ENCODE measurements at places on chromosomes 6 and 20.

- peak; percentile 64 for DNase-seq
Measured at GRCh38 chr6:101776919-101777350, 383.4 kb downstream of the GRIK2 start.

- DNase-seq = no peak
Measured at GRCh38 chr6:56582236-56582635, 60.5 kb downstream of the DST start.

DNA sequence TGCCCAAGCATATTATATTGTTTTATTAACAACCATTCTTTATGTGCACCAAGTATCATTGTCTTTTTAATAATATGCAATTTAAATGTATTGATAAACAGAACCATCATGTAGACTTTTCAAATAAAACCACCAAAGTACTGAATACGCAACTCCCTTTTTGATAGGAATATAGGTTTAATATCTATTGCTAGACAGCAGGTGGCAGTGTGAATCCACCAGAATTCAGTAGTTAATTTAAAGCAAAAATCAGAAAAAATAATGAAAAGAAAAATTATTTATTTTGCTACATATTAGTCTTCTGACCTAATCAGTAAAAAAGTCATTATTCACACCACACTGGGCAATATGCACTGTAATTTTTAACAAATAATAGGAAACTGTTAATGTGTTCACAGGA lies 143.7 kb downstream of the KLHL32 start:
- peak; percentile 45 for DNase-seq

GRCh38 chr20:15485519-15485918 lies 1087.7 kb downstream of the KIF16B start:
- DNase-seq = no peak

DNA sequence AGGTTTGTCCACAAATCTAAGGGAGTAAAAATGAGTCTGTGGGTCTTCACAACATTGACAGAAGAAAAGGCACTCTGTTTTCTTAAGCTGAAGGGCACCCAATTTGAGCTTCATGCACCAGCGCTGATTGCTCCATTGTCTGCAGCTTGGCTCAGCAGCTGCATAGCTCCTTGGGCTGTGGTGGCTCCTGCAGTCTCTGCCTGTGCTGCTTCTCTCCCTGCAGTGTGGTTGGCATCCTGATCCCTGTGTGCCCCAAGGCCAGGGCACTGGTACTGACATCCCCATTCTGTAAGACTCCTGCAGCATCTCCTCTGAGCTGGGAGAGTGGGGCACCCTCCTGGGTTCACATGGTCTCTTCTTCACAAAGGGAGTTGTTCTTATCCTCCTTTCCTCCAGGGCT lies 83.2 kb upstream of the B3GAT2 start:
- no peak for DNase-seq

DNA sequence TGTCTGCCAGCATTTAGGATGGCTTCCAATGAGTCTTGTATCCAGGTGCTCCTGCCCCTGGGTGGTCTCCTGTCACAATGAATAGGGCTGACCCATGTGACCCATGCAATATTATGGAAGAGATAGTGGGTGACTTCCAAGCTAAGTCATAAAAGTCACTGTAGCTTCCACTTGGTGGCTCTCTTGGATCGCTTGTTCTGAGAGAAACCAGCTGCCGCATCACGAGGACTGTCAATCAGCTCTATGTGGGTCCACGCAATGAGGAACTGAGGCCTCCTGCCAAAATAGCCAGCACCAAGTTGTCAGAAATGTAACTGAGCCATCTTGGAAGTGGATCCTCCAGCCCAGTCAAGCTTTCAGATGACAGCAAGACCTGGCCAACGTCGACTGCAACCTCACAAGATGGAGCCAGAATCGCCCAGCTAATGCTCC lies 14.9 kb upstream of the MATN4 start:
- DNase-seq = peak; percentile 46

- peak; percentile 94 for DNase-seq
Measured at GRCh38 chr6:33208091-33208967, at the start of gene RING1. Gene RING1 (plus strand): TSS chr6:33208500. CDS start chr6:33208823, 323 bp downstream.

GRCh38 chr20:5720696-5721095 lies 29.5 kb upstream of the SHLD1 start:
- no peak for DNase-seq

DNA sequence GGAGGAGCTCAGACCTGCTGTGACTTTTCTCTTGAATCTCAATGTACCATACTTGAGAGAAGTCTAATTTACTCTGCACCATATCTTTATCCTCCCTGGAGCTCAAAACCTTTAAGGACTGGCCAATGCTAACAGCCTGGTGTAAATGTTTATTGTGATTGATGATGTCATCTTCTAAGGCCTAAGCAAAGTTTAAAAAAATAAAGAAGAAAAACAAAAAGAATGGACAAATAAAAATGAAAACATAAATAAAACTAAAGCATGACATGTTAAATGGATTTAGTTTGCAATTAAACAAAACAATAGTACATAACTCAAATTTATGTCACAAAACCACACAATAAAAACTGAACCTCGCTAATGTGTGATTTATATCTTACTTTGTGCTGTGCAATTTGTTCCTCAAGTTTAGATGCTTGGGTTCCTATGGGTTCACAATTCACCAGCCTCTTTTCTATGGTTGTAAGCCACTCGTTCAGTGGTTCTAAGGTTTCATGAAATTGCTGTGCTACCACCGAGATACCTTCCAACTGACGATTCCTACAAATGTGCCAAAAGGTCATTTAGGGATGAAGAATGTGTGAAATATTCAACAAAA lies 113.0 kb downstream of the DST start:
- no peak for DNase-seq

- DNase-seq = peak; percentile 87
Measured at GRCh38 chr6:29011276-29011734, 6.2 kb upstream of the ZNF311 start.

- peak; percentile 7 for DNase-seq
Measured at GRCh38 chr20:52263757-52264156, 72.2 kb upstream of the ZFP64 start.

DNA sequence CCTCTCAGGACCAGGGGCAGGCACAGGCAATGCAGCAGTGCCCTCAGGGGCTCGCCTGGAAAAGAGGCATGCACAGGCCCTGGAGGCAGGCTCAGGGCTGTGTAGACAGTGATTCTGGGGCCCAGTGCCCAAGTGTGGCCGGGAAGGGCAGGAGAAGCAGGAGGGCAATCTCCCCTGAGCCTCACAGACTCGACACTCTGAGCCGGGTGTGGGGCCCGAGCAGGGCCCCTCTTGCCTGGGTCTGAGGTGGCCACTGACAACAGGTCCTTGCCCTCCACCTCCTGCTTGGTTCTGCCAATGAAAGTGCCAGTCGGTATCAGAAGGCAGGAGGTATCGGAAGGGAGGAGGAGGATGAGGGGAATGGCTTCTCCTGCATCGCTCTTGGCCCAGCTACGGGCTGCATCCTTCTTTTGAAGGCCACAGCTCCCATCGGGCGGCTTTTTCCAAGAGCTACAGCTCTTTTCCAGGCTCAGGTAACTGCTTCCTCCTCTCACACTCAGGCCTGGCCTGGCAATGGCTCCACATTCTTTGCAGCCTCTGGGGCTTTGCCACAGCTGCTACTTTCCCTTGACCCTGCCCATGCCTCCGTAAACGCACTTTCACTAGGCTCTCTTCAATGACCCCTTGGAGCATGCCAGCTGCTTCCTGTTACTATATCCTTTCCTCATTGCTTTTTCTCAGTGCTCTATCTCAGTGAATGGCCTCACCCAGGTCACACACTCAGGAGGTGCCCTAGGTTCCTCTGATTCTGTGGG lies 24.5 kb downstream of the GABRR2 start:
- DNase-seq = peak; percentile 42

- DNase-seq = no peak
Measured at GRCh38 chr6:120608826-120609225, 725.5 kb downstream of the TBC1D32 start.

GRCh38 chr6:78192057-78192456 lies 539.2 kb downstream of the MEI4 start:
- no peak for DNase-seq

- DNase-seq = peak; percentile 9
Measured at GRCh38 chr6:14622085-14622484, 504.5 kb downstream of the CD83 start.

DNA sequence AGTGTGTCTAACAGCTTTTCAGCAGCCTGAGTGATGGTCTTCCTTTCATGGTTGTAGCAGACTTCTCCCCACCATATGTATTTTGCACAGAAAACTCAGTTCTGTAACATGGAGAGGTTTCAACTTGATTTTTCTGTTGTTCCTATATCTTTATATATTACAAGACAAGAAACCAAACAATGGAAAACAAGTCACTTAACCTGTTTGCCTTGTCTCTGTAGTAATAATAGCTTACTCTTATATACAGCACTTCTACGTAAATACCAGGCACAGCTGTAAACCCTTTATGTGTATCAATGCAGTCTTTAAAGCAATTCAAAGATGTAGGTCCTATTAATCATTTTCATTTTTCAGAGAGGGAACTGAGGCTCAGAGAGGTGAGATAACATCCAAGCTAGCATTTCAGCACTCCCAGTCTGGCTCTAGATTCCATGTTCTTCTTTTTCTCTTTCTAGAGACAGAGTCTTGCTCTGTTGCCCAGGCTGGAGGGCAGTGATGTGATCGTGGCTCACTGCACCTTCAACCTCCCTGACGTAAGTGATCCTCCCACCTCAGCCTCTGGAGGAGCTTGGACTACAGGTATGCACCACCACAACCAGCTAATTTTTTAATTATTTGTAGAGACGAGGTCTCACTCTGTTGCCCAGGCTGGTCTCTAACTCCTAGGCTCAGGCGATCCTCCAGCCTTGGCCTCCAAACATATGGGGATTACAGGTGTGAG lies 90.4 kb downstream of the DTNBP1 start:
- no peak for DNase-seq

- no peak for DNase-seq
Measured at GRCh38 chr20:24406750-24407149, 62.7 kb upstream of the SYNDIG1 start.
